ENCODE measurements at places on chromosomes 11 and 22.
A peak's percentile ranks its signal among the peaks of the same experiment; 100 is the strongest.

DNA sequence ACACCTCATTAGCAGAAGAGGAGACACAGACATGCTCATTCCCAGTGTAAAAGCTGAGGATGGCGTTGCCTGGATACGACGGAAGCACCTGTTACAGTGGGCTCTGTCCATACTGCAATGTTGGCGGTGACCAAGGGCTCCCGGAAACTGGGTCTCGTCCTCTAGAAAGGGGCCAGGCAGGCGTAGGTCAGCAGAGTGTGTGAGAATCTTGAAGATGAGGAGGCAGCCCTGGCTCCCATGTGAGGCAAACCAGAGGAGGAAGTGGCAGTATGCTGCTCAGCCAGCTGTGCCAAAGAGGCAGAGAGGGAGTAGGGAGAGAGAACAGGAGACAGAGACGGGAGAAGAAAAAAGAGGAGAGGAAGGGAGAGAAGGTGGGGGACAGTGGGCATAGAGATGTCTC lies 10.3 kb downstream of the LTO1 start:
- no peak for DNase-seq

- DNase-seq = no peak
Observed at GRCh38 chr22:50488006-50488677, 1.5 kb downstream of the MIOX start.

DNA sequence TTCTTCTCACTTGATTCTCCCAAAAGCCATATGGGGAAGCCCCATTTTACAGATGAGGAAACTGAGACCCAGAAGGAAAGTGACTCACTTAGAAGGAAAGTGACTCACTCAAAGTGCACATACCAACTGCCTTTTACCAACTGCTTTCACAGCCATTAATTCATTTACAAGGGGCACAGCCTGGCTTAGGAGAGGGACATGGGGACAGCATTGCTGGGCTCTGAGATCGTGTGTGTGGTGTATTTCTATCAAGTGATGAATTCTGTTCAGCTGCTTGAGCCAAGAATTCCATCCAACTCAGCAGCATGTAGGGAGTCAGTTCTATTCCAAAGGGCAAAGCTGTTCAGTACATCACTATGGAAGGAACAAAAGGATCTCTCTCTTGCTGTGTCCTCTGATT lies 23.5 kb upstream of the PAK1 start:
- DNase-seq = peak; percentile 18

DNA sequence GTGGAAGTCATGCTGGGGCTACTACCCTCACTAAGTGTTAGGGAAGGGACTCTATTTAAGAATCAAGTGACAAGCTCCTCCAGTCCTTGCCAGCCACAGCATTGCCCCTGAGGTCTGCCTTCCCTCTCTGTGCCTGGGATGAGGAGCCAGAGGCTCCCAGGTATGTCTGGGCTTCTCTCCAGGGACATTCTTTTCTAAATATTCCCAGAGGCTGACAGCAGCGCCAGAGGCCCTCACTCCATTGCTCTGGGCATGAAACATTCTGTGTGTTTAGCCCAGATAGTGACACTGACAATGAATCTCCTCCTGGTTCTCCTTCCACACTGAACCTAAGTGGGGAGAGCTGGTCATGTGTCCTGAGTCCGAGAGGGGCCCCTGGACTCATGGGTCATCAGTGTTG lies 2.2 kb downstream of the OR51E1 start:
- no peak for DNase-seq

Data from large intestine (tissue), 12 donors.